HCT116 (cell line): ENCODE measurements at places on chromosomes 1 and 21.

DNA sequence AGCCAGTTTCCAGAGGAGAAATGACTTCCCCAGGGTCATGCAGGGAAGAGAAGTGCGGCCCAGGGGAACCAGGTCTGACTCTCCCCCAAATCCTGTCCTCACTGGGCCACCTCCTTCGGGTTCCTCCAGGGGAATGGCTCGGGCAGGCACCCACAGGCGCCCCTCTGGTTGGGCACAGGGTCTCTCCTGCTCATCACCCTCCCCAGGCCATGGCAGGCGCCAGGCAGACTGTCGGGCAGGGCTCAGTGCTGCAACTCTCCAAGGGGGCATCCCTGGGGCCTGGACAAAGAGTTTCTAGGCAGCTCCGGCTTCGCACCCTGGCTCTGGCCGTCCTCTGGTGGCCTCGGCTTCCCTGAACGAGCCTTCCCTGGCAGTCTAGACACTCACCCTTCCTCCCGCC is 75.6 kb downstream of the MEGF6 start:
- no peak for DNase-seq

DNA sequence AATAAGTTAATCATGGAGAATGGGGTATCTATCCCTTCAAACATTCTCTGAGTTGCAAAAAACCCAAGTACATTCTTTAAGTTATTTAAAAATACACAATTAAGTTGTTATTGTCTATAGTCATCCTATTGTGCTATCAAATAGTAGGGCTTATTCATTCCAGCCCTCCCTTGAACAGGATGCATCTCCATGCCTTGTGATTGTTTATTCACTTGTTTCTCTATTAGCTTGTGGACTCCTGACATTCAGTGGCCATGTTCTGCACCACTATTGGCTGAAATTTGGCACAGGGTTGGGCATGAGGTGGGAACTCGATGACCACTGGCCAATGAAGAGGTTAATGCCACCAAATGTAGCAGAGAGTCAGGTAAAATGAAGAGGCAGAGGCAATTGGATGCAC is 272.8 kb downstream of the TNR start:
- DNase-seq, result no peak

DNA sequence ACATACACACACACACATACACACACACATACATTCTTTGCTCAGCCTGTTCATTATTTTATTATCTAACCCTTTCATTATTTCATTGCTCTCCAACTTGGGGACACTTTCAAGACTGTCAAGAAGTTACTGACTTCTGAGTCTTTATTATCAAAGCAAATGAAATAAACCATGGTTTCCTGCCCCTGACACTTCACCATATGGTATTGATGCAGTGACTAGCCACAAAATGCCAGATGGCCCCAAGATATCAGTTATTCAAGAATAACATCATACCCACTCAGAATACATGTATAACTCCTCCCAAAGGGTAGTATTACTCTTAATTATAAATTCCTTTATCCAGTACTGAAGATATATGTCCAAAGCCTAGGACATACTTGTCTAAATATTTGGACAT is 197.3 kb downstream of the MRPL39 start:
- DNase-seq, result no peak

- DNase-seq, result no peak
These were observed 20.2 kb downstream of the THEM4 start for GRCh38 chr1:151888972-151889570.

GRCh38 chr1:160681066-160681890 is 30.3 kb downstream of the CD48 start:
- peak; percentile 78 for DNase-seq

GRCh38 chr1:236457775-236458174 is 63.7 kb downstream of the EDARADD start:
- DNase-seq, result no peak

DNA sequence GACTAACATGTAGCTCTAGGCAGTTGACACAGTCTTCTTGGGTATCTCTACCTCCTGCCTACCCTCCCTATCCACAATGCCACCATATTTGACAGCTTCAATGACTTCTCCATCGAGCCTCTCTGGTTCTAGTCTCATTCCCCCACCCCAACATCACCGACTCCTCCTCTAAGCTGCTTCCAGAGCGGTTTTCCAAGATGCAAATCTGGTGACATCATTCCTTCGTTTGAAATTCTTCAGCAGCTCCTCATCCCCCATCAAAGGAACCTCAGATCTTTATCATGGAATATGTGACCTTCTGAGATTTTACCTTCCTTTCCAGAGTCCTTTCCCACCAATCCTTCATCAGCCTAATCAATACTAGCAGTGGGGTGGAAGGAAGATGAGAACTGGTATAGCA is 352.4 kb upstream of the RUNX1 start:
- no peak for DNase-seq

- DNase-seq, result no peak
These were observed 13.9 kb downstream of the ERRFI1 start for GRCh38 chr1:8011923-8012858.

DNA sequence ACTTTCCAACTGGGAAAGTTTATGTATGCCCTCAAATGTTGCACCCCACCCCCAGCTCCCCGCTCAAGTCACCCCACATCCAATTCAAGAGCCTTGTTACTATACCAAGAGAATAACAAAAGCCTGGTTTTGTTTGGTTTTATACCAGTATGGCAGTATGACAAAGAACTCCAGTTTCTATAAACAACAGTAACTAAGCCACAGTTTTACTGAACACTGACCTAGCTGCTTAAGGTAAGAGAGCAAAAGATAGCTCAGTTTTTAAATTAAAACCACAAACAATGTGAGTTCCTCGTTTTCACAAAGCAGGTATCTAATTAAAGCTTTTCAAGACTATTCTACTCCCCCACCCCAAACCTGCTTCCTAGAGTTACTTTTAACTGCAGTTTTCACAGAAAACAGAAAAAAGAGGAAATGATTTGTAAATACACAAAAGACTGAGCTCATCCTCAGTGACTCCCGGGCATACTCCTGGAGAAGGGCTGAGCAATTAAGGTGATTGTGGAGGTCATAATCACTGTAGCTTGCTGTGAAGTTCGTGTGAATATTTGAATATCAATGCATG is 59.3 kb upstream of the LHX8 start:
- DNase-seq, result no peak

DNA sequence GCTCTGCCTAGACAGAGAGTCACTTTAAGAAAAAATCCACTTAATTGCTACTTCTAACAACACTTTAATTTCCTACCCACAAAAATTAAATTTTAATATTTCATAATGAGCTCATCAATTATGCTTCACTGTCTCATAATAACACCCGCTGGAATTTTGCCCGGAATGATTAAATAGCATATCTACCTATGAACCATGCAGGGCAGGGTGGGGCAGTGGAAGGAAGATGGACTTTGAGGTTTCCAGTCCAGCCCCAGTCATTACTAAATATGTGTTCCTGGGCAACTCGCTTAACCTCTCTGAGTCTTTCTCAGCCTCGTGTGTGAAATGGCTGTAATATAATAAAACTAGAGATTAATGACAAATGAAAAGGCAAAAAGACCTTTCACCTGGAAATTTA is 32.8 kb upstream of the SLC45A1 start:
- no peak for DNase-seq

DNA sequence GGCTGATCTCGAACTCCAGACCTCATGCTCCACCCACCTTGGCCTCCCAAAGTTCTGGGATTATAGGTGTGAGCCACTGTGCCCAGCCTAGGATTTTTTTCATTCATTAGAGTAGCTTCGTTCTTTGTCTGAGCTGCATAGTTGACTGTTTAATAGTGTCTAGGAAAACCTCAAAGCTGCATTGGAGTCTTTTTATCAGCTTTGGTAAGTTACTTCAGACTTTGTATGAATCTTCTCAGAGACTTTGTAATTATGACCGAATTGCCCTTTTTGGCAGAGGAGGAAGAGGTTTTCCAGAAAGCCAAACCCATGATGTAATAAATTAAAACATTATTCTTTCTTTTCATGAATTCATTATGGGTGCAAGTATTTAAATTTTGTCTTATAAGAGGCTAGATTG is 5.1 kb downstream of the DNAJB4 start:
- no peak for DNase-seq

GRCh38 chr1:160370561-160371345 is 3.9 kb downstream of the NHLH1 start:
- DNase-seq, result no peak

- no peak for DNase-seq
These were observed 15.8 kb downstream of the C1orf167 start for GRCh38 chr1:11777658-11778322.

DNA sequence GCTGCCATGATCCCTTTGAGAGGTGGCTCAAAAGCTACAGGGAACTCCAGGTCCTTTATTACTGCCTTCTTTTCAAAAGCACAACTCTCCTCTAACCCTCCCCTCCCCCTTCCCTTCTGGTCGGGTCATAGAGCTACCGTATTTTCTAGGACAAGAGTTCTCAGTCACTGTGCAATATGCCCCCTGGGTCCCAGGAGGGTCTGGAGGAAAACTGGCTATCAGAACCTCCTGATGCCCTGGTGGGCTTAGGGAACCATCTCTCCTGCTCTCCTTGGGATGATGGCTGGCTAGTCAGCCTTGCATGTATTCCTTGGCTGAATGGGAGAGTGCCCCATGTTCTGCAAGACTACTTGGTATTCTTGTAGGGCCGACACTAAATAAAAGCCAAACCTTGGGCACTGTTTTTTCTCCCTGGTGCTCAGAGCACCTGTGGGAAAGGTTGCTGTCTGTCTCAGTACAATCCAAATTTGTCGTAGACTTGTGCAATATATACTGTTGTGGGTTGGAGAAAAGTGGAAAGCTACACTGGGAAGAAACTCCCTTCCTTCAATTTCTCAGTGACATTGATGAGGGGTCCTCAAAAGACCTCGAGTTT is 3.1 kb downstream of the BTG2 start:
- DNase-seq, result no peak

- no peak for DNase-seq
These were observed 144.5 kb downstream of the NAV1 start for GRCh38 chr1:201683397-201683796.

GRCh38 chr1:6419397-6419803 is 319 bp downstream of the HES2 start:
- DNase-seq, result no peak

GRCh38 chr1:113608399-113608798 is 150.9 kb downstream of the PHTF1 start:
- DNase-seq, result no peak

DNA sequence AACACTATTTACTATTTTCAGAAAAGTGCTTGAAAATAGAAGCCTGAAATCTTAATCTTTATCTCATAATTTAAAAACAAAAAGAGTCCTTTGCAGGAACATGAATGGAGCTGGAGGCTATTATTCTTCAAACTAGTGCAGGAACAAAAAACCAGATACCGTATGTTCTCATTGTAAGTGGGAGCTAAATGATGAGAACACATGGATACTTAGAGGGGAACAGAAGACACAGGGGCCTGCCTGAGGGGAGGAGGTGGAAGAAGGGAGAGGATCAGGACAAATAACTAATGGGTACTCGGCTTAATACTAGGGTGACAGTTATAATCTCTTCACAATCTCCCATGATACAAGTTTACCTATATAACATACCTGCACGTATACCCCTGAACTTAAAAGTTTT is 176.3 kb downstream of the SDCCAG8 start:
- no peak for DNase-seq

DNA sequence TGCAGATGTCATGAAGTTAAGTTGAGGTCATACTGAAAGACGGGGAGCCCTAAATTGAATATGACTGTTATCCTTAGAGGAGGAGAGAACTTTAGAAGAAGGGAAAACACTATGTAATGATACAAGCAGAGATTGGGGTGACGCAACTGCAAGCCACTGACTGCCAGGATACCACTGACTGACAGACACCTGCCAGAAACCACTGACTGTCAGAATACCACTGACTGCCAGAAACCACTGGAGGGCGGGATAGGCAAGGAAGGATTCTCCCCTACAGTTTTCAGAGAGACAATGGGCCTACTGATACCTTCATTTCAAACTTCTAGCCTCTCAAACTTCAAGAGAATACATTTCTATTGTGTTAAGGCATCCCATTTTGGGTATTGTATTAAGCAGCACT is 388.7 kb downstream of the USH2A start:
- DNase-seq, result no peak

DNA sequence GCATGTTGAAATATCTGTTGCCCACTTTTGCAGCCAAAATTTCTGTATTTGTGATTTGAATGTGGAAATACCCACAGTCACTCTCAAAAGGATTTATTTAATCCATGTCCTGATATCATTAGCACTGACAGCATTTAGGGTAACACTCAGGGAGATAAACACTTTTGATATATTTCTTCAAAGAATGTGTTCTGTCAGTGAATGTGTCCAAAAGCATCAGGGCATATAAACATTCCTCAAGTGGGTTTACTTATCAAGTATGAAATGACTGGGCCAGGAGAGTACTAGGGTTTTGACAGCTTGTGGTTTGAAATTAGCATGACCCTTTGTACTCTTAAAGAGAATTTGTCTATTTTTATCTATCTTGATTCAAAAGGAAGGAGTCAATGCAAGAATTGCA is 1302.1 kb upstream of the ADGRL2 start:
- no peak for DNase-seq

GRCh38 chr1:224064150-224064549 is 49.8 kb upstream of the FBXO28 start:
- DNase-seq, result no peak

DNA sequence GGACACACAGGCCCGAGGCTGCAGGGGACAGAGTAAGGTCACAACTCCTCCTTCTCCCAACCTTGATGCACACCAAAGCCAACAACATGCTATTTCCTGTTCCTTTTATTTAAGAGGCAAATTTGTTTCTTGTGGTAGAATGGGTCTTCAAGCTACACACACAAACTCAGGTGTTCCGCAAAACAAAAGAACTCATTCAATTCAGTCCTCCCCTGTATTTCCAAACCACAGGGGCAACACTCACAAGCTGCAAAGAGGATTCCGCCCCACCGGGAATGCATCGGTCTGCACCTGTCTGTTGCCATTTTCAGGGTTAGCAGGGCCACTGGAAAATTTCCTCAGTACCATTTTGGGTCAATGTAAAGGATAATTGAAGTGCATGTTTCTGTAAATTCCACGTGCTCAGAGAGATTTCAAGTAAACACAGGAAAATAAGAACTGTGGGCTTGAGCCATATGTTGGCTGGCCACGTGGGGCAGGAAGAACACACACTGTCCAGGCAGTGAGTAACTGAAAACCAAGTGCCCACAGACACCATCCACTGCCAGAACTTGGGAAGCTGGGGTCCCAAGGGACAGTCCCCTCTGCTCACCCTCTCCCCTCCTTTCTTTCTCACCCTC is 145.2 kb upstream of the ERG start:
- no peak for DNase-seq

DNA sequence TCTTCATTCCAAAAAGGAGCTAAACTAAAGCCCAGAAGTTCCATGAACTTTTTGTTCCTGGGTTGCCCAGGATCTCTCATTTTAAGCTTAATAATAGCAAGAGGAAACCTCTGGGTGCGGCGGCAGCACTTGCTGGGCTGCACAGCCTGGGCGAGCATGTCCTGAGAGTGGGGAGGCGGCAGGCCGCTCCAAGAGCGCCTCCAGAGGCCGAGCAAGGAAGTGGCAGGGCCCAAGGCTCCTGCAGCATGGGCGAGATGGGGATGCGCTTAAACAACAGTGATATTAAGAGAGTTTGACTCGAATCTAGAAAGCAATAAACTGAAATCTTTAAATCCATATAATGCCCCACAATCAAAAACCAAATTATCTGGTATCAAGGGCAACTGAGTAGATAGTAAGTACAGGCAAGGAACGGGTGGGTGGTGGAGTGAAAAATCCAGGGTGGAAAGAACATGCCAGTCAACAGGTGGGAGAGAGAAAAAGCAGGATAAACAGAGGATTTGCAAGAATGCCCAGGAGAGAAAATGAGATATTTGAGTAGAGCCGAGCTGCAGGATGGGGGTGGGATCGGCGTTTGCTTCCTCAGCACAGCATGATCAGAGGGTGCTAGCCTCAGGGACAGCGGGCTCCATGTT is 14.1 kb upstream of the TNR start:
- peak; percentile 19 for DNase-seq
